ENCODE measurements at places on chromosomes 13 and 19. TPM values are rescaled to one million over a fixed set of nuclear protein-coding genes. Genes with fewer than 3 reads are reported as not detected.

GRCh38 chr19:47623151-47623920, 14.4 kb downstream of the BICRA start:
- no peak for DNase-seq

GRCh38 chr19:41565379-41565720, 10.6 kb upstream of the CEACAM21 start:
- no peak for DNase-seq

DNA sequence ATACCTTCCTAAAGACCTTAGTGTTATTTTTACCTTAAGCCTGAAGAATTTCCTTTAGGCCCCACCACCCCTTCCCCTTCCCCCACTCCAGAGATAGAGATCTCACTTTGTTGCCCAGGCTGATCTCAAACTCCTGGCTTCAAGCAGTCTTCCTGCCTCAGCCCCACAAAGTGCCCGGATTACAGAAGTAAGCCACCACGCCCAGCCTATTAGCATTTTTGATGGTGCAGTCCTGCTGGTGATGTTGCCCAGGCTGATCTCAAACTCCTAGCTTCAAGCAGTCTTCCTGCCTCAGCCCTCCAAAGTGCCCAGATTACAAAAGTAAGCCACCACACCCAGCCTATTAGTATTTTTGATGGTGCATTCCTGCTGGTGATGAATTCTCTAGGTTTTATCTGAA, 22.0 kb downstream of the ZNF567 start:
- DNase-seq, result no peak

DNA sequence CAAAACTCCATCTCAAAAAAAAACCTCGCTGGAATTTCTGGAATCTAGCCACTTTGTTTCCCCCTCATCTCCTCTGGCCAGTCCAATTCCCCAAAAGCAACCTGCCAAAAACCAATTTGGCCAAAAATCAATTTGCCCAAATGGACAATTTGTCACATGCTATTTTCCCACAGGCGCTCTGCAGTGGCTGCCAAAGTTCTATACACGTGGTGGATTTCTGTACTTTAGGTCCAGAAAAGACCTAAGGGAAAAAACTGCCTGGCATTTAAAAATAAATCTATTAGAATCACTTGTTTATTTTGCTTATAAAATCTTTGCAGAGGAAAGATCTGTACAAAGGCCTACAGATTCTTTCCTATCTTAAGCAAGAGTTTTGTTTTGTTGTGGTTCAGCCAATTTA, 79.4 kb downstream of the MAP4K1 start:
- DNase-seq, result no peak

DNA sequence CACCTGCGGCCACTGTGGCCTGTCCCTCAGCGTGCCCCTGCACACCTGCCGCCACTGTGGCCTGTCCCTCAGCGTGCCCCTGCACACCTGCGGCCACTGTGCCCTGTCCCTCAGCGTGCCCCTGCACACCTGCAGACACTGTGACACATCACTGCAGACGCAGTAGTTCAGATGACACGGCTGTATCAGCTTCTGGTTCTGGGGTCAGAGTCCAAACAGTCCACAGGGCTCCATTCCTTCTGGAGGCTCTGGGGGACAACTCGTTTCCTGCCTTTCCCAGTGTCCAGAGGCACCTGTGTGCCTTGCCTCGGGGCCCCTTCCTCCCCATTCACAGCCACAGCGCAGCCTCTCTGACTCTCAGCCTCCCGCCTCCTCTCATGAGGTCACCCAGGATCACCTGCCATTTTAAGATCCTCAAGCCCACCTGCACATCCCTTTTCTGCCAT, 5.5 kb downstream of the SF3A2 start:
- no peak for DNase-seq

Gene LILRB1
- 0.86 TPM for polyA plus RNA-seq

Gene ZNF665
- 9.8 TPM for polyA plus RNA-seq

Data from right renal pelvis (tissue), 4 donors.